Midbrain (tissue), 1 donor: ENCODE measurements at places on chromosomes 3 and 15.

DNA sequence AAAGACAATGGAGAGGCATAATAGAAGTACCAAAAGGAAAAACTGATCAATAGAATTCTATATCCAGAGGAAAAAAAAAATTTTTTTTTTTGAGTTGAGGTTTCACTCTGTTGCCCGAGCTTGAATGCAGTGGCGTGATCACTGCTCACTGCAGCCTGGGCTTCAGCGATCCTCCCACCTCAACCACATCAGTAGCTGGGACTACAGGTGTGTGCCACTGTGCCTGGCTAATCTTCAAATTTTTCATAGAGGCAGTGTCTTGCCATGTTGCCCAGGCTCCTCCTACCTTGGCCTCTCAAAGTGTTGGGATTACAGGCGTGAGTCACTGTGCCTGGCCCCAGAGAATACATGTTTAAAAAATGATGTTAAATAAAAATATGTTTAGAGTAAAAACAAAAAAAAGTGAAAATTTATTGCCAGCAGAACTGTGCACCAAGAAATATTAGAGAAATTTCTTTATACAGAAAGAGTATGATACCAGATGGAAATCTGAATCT, 154.3 kb upstream of the ZBTB20 start:
- DNase-seq = no peak

DNA sequence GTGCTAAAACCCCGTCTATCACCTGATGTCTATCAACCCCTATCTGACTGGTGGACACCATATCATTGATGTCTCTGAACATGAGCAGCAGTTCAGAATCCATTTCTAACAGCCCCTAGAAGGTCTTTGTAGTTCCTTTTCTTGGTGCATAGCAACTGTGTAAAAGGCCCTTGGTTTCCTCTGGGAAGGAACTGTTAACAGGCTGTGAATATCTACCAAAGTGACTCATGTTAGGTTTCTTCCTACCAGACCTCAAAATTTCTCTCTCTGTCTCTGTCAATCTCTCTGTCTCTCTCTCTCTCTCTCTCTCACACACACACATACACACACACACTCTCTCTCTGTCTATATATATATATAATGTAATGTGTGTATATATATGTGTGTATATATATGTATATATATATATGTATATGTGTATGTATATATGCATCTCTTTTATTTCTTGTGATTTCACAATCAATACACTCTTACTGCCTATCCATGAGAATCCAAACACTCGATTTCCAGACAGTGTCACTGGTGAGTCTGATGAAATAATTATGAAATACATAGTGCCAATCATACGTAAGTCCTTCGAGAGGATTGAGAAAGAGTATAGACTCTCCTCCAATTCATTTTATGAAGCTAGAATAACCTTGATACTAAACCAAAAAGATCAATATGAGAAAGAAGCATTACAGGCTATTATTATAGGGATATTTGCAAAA, 335.9 kb upstream of the SLCO3A1 start:
- DNase-seq = no peak

- no peak for DNase-seq
Observed at GRCh38 chr15:101406036-101406435, 83.5 kb downstream of the PCSK6 start.

GRCh38 chr15:74913041-74913440, 6.4 kb upstream of the FAM219B start:
- DNase-seq = no peak
